ENCODE measurements at places on chromosomes 1 and 21.
A peak's percentile ranks its signal among the peaks of the same experiment; 100 is the strongest.

DNA sequence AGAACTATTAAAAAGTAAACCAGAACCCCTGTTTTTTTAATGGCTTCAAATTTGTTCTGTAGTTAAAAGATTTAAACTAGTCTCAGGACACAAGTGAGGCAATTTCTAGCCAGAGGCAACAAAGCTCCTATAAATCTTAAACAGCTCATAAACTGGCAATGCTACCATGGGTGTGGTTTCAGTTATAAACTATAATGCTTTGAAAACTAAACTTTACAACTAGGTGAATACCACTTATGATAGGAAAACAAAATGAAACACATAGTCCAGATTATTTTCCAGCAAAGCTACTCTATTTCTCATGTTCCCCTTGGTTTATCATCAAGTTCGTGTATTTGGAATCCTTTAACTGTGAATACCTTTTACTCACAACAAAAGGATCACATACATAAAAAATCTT is 282.5 kb downstream of the VAV3 start:
- DNase-seq = no peak

DNA sequence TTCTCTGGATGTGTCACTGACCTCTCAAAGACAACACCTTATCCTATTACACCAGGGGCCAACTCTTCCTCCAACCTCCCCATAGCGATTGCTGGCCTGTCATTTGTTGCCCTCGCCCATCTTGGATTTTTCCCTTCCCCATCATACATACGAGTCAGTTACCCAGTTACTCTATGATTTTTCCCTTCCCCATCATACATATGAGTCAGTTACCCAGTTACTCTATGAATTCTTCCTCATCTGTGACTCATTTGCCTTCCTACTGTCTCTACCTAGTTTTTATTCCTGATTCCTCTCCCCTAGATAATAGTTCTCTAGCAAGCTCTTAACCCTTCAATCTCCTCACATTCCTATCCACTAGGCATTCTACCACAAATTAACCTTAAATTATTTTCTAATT is 178.8 kb downstream of the NR5A2 start:
- no peak for DNase-seq

DNA sequence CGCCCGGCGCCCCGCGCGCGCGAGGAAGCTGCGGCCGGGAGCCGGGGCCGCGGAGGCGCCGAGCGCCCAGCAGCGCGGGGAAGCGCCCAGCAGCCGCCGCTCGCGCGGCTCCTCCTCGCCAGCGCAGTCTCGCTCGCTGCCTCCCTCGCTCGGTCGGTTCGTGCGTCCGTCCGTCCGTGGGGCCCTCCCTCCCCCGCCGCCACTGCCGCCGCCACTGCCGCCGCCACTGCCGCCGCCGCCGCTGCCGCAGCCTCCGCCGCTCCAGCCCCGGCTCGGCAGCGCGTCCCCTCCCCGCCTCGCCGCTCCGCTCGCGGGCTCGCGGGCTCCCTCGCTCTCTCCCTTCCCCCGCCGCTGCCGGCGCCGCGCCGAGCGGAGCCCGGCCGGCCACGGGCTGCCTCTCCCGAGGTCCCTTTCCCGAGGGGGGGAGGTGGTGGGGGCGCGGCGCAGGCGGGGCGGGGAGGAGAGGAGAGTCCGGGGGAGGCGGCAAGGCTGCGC is at the start of gene KCND3:
TSS of gene KCND3 (minus strand) at position 138 of the 495 bp plus-strand sequence.
- DNase-seq = peak; percentile 14

- DNase-seq = no peak
These were observed 15.9 kb upstream of the SRSF4 start for GRCh38 chr1:29197590-29197924.

DNA sequence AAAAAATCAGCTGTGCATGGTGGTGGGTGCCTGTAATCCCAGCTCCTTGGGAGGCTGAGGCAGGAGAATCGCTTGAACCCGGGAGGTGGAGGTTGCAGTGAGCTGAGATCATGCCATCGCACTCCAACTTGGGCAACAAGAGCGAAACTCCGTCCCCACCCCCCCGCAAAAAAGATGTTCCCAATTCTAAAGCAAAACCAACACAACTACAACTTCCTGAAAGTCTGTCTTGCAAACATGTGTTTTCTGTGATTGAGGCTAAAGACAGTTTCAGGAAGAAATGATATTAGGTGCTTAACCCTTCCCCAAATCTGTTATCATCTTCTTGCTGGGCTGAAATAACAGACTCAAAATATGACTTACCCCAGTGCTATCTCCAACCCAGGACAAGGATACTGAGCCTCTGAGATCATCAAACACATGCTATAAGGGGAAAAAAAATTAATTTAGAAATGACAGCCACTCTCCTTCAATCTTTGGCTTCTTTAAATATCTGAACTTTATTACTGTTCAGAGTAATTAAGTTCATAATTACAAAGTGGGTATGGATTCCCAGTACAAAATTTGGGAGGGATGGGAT is 28.5 kb downstream of the SORT1 start:
- DNase-seq = no peak

- no peak for DNase-seq
These were observed 1.9 kb downstream of the SLC30A10 start for GRCh38 chr1:219926363-219926998.

- no peak for DNase-seq
These were observed 5.4 kb upstream of the TRPM2 start for GRCh38 chr21:44347911-44348451.

DNA sequence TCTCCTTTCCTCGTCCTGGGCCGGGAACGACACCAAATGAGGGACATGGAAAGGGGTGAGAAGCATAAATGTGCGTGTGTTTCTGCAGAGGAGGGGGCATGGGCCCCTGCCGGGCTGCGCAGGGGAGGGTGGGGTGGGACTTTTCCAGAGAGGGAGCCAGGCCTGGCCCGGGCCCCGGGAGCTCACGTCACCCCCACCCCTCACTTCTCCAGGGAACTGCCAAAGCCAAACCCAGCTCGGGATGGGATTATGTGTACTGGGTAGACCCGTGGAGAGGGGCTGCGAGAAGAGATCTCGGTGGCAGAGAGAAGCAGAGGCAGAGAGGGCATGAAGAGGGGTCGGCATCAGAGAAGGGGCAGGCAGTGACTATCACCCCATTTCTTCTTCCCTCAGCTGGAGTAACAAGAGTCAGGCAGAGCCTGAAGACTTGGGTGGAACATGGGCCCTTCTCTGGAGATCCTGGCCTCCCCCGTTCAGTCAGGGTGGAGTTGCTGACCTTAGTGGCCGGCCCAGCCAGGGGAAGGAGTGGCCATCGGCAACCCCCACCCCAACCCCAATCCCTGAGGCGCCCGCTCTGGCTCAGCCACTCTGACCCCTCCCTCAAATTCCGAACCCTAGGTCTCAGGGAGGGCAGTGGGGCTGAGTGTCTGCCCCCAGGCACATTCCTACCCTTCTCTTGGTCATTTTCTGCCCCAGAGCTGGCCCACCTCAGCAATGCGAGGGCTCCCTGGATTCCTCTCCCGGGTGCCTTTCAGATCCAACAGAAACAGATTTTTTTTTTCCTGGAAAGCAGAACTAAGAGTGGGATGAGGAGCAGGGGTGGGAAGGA is 1.2 kb downstream of the ADAMTSL4 start:
- no peak for DNase-seq

GRCh38 chr1:110615548-110616130 is 9.5 kb upstream of the KCNA2 start:
- DNase-seq = no peak

DNA sequence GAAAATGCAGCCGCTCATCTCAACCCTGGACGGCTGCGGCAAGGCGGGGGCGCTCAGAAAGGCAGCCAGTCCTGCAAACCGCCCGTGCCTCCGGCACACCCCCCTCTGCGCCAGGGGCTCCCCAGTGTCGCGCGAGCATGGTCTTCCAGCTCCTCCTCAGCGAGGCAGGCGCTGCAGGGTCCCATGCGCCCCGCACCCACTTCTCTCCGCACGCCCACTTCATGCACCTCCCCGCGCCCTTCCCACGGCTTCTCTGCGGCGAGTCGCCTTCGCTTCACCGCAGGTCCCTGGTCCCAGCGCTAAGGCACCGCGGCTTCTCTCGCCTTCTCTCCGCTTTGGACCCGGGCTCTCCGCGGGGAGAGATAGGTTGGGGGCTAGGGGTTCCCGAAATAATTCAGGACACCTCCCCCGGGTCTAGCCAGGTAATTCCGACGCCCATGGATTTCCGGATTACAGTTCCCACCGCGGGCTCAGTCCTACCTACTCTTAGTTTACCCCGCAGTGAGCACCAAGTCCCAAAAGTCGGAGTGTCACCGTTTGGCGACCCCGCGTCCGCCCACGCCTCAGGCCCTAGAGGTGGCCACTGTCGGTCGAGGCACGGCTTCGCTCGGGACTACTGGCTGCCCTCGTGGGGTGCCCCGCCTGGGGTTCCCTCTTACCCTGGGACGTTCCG is 67.5 kb downstream of the SYT2 start:
- DNase-seq = no peak

- DNase-seq = no peak
These were observed 1.9 kb downstream of the CNN3 start for GRCh38 chr1:94925004-94925403.

GRCh38 chr1:110112143-110112542 is at the start of gene UBL4B:
Gene UBL4B (plus strand): TSS chr1:110112443. CDS start chr1:110112535, 92 bp downstream.
- no peak for DNase-seq

DNA sequence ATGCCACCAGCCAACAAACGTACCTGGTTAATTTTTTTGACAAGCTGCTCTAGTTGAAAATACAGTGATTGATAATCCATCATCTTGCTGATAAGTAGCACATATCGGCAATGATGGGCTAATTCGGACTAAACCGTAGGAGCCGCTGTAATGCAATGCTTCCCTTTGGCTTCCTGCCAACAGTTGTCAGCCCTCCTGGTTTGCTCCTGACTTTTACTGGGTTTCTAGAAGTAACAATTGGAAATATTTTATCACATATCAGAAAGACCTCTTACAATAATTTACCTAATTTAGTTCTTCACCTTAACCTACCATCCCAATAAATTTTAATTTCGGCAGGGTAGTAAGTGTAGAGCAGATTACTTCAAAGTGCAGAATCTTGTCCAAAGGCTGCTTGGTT is 148.5 kb downstream of the DHRS3 start:
- no peak for DNase-seq

DNA sequence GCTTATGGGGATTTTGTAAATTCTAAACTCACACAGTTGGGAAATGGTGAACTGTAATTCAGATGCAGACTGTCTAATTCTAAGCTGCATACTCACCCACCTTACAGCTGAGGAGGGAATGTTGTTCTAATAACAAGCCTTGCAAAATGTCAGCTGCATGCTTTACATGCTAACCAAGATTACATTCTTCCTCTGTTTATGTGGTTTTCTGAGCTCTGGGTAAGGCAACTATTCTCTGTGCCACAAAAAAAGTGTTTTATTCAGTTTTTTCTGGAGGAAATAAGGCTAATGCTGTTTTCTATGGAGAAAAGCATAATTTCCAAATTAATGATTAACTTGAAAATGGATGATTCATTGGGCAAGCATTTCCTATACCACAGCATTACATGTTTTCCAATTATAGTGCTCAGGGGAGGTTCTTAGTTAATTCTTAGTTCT is 64.9 kb downstream of the RGS13 start:
- no peak for DNase-seq

DNA sequence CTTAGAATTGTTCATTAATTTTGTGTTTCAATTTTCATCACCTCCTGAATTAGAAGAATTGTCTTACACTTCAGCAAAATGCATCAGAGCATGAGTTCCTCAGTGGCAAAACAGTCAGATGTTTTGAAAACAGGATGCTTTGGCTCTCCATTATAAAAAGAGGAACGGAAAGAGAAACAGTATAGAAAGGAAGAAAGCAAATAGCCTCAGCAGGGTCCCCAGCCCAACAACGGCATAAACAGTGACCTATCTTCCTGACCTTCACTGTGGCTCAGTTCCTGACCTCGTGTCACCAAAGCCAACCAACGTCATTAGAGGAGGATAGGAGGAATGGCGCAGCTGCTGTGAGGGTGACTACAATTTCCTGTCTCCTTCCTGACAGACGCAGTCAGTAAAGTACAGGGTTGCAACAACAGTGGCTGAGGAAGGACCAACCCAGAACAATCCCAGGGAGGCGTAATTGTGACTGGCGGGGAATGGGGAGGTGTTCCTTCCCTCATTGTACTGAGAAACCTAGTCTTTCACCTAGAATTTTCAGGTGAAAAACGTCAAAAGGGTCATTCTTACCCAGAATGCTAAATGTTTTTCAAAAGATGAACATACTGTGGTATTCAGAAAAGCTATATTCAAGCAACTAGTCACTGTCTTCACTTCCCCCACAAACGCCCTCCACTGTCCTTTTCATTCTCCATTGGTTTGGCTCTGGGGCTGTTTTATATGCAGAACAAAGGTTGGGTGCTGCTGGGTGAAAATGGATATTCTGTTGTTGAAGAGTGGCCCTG is 197.9 kb upstream of the SGIP1 start:
- DNase-seq = peak; percentile 86

- no peak for DNase-seq
These were observed 1021.5 kb upstream of the ADGRL2 start for GRCh38 chr1:80779275-80779674.

- DNase-seq = no peak
These were observed 61.1 kb downstream of the SDC3 start for GRCh38 chr1:30847358-30847972.

DNA sequence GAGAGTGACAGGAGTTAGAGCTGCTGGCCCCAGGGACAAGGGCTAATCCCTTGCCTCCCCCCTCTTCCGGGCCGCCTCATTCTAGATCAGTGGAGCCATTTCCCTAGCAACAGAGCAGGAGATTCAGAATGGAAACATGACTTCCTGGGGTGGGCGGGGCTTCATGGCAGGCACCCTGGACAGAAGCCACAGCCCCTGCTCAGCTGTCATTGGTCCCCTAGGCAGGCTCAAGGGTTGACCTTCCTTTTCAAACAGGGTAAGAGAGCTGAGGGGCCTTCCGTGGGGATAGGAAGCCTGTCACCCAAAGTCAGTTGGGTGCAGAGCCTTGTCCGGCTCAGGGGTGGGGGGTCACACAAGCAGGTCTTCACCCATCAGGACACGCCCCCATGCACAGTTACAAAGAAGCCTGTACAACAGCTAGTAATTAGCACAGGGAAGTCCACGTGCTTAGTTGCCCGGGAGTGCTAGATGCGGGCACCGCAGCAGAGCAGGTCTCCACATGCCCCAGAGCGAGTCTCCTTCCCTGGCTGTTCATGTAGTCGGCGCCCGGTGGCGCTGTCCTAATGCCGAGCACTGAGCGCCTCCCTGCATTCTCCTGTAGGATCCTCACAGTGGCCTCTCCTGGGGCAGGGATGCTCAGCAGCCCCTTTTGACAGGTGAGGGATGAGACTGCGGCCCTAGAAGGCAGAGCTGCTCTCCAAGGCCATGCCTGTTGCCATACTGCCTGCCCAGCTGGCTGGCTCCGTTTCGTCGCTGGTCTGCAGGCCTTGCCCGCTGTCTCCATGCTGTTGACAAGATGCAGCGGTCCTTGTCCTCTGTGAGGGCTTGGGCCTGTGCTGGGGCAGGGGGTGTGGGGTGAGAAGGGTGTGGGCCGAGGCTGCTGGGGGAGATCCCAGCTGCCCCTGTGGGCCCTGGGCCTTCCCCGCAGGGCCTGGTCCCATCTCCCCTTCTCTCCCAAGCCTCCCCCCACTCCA is 5.1 kb downstream of the TMEM201 start:
- peak; percentile 65 for DNase-seq
